ENCODE measurements at places on chromosomes 2 and 18.

- DNase-seq, result no peak
Observed at GRCh38 chr2:120826716-120827410, 91.2 kb downstream of the GLI2 start.

- peak; percentile 29 for DNase-seq
Observed at GRCh38 chr18:58044370-58045241, 580 bp downstream of the NEDD4L start.

GRCh38 chr18:79047556-79048244, 21.5 kb upstream of the ATP9B start:
- DNase-seq, result no peak

- DNase-seq, result no peak
Observed at GRCh38 chr2:42931146-42931817, 138.9 kb upstream of the HAAO start.

DNA sequence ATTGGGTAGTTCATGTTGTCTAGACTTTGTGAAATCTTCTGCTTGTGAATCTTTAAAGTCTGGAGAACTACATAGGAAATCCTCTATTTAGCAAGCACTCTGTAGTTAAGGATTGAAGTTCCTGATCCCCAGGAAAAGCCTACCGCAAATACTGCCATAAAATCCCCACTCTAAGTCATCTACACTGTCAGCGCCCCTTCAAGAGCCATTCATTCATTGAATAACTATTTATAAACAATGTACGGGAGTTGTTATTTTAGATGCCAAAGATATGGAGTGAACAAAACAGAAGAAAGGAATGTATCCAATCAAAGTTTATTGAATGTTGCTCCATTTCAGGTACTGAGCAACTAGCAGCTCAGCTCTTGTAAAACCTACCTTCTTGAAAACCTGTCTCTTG, 36.5 kb upstream of the SLC39A10 start:
- DNase-seq, result no peak

DNA sequence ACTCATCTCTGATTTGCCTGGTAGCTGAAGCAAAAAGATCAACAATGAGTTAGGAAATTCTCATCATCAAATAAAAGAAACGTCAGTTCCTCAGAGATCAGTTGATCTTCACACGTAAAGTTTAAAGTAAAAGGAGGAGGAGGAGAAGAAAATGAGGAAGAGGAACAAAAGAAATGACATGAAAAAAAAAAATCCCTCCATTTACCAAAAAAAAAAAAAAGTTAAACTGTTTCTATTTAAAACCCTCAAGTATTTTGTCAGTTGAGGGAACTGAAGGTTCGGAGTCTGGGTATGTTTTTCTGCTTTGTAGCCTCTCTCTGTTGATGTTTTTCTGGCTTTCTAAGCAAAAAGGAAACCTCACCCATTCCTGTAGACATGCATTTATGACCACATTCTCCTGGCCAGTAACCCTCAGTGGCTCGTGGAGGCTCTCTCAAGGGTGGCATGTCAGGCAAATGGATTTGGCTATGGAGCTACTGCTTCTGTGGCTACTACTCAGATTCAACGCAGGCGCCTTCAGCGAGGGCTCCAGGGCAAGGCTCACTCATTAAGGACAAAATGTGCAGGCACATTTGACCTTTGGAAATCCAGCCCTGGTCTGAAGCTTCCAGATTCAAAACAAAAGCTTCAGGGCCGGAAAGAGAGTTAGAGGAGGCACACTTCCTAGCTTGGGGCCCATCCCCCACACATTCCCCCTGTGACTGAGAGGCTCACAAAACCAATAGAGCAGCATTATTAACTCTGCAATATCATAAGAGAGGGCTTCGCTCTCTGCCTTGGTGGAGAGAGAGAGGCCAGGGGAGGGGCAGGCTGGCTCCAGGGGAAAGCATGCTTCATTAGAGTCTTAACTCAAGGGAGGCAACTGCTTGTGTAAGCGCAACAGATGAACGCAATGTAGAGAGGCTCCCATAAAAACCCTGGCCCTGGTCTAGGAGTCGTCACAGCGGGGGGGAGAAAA, 22.3 kb downstream of the KLF7 start:
- DNase-seq, result peak; percentile 32

DNA sequence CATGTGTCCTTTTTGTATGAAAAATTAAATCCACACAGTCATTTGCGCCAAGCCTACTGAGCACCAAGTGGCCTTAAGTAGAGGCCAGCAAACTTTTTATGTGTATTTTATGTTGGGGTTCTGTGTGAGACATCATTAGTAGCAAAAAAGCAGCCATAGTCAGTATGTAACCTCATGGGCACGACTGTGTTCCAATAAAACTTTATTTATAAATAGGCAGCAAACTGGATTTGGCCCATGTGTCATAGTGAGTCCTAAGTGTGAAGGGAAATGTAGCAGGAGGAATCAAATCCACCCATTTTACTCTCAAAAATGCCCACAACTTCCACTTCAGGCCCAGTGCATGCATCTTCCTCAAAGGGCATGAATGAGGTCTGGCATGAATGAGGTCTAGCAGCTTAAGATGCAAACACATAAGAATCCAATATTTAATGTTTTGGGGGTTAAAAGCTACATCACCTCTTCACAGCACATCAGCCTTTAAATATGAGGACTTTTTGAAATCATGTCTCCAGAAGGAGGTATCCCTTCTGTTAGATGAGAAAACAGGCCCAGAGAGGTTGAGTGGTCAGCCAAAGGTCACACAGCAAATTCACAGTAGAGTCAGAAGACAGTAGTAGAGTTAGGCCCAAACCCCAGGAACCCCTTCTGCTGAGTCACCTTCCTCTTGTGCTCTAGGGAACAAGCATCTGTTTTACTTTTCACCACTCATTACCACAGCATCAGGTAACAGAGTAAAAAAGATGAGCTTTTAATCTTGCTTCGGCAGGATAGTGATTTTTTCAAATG, 45.6 kb downstream of the MREG start:
- DNase-seq, result no peak

Measured in activated CD4-positive, alpha-beta T cell treated with anti-CD3 and anti-CD28 coated beads, Interleukin-2, amount 50 U/mL, for 24 hours (primary cell).